ENCODE measurements at places on chromosomes 2 and 18.

DNA sequence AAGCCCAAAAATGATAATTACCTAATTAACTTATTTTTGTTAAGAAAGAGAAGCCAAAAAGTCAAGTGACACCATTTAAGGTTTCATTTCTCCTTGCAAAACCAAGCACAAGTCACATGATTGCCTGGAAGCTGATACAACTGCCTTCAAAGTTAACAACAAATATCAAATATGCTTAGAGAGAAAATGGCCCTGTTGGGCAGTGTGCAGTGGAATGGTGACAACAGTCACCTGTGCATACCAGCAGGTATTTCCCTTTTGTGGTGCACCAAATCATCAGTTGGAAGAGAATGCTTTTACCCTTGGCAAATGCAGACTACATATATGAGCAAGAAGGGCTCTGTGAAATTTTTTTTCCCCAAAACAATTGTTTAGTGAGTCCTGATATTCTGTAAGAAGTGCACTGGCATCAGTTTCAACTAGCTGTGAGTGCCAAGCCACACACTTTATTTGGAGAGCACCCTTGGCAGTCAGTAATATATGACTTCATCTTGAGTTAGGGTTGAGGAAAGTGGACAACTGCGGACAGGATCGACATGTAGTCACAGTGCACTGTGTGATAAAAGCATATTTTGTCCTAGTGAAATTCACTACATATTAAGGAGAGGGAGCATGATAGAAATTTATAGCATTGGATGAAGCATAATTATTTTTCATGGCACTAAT lies 74.9 kb upstream of the DOCK10 start:
- DNase-seq: no peak

GRCh38 chr18:34077599-34077998 lies 147.1 kb downstream of the NOL4 start:
- no peak for DNase-seq

- no peak for DNase-seq
Observed at GRCh38 chr18:69213842-69214241, 186.8 kb upstream of the DOK6 start.

DNA sequence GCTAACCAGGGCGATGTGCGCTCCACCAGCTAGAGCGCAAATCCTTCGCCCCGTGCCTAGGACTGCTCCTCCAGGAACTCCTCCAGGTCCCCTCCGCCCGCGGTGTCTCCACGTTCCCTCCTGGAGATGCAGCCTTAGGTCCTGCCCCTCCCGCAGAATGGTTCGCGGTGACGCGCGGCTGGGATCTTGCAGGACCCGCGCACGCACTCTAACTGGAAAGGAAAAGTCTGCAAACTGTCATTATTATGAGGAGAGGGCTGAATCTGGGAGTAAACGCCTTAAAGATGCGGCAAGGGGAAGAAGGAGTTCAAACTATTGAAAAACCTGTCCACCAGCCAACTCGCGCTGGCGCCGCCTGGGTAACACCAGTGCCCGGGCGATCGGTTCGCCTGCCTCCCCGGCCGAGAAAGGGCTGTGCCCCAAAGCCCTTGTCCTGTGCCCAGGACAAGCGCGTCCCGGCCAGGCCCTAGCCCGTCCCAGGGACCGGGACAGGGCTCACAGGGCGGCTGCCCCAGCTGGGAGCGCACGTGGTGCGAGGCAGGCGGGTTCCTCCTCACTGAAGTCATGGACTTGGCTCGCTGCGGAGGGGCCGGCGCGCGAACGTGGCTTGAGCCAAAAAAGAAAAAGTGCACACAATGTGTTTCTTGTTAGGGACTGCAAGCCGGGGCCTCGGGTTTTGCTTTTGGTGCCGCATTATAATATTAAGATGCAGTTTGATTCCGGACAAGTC lies 5.5 kb upstream of the ID2 start:
- DNase-seq: no peak

DNA sequence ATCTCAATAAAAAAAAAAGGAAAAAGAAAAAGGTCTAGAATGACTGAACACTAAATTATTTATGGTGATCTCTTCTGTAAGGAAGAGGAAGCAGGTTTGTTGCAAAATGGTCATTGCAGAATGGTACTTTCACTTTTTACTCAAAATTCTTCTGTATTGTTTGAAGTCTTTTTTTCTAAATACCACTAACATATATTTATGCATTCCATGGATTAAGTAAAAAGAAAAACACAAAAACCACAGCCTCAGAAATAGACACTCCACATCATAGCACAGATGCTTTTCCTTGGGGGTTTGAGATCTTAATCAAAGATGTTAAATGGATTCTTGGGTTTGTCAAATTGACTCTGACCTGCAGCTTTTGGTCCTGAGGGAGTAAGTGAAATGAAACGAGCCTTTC lies 47.4 kb downstream of the RHOB start:
- DNase-seq: no peak

GRCh38 chr2:83058683-83059082 lies 1400.4 kb downstream of the SUCLG1 start:
- no peak for DNase-seq

DNA sequence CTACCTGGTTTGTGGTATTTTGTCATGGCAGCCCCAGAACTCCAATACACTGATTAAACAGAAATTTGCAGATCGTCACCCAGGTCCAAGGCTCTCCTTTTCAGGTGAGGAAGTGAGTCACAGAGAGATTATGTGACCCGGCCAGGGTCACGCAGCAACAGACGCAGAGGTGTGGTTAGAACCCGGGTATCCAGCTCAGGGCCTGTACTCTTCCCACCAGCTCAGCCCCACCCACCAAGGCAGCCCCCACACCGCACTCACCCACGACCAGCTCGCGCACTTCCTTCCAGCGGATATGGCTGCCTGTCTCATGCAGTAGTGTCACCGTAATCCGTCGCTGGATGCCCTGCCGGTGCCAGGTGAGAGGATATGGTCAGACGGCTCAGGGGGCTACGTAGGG lies 48.1 kb downstream of the AQP12A start:
- no peak for DNase-seq

Data from KG1 (cell line).